Stimulated activated CD4-positive, alpha-beta T cell treated with anti-CD3 and anti-CD28 coated beads, Interleukin-1b, Interleukin-23, amount 100 ng/mL, for 48 hours (primary cell): ENCODE measurements at places on chromosomes 1 and 21.

GRCh38 chr1:35475356-35475755, 81.8 kb downstream of the KIAA0319L start:
- DNase-seq, result no peak

GRCh38 chr1:8018492-8019228, 7.4 kb downstream of the ERRFI1 start:
- DNase-seq, result no peak

GRCh38 chr1:163824490-163824889, 502.7 kb downstream of the NUF2 start:
- no peak for DNase-seq

GRCh38 chr21:44401386-44402160, 48.2 kb downstream of the TRPM2 start:
- DNase-seq, result no peak

- no peak for DNase-seq
Observed at GRCh38 chr1:164320790-164321731, 237.9 kb upstream of the PBX1 start.

DNA sequence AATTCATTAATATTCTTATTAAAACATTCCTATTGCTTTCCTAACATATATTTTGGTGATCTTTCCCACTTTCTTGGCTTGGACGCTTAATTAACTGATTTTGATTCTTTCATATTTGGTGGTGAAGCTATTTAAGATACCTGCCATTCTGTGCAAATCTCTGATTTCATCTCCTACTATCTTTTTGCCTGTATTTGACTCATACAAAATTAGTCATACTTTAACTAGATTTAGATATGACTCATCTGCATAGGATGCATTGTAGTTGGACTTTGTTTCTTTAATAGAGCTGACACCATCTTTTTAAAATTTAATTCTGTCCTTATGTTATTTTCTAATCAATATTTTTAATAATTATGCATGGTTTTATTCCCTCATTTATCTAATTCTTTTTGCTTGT, 93.8 kb upstream of the PLPPR4 start:
- no peak for DNase-seq

GRCh38 chr21:15433091-15433490, 296.7 kb upstream of the USP25 start:
- no peak for DNase-seq

GRCh38 chr1:64098436-64098835, 105.0 kb upstream of the UBE2U start:
- DNase-seq, result no peak

- no peak for DNase-seq
Observed at GRCh38 chr21:28832013-28832714, 160.5 kb downstream of the LTN1 start.

DNA sequence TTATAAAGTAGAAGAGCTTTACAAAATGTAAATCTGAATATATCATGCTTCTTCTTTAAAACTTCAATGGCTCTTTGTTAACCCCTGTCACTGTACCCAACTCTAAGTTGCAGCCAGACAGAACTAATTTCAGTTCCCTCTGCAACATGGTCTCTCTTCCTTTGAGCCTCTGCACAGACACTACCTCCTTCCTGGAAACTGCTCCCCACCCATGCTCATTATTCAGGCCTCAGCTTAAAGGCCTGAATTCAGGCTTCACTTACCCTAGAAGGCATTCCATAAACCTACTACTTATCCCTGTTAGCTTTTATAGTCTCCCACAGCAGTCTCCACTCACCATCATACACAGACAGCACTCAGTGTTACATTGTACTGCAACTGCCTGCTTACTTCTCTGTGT, 2.6 kb upstream of the EEIG2 start:
- DNase-seq, result no peak

- no peak for DNase-seq
Observed at GRCh38 chr1:193221651-193222050, 35.2 kb upstream of the B3GALT2 start.

GRCh38 chr1:87348341-87349019, 19.8 kb downstream of the LMO4 start:
- no peak for DNase-seq

DNA sequence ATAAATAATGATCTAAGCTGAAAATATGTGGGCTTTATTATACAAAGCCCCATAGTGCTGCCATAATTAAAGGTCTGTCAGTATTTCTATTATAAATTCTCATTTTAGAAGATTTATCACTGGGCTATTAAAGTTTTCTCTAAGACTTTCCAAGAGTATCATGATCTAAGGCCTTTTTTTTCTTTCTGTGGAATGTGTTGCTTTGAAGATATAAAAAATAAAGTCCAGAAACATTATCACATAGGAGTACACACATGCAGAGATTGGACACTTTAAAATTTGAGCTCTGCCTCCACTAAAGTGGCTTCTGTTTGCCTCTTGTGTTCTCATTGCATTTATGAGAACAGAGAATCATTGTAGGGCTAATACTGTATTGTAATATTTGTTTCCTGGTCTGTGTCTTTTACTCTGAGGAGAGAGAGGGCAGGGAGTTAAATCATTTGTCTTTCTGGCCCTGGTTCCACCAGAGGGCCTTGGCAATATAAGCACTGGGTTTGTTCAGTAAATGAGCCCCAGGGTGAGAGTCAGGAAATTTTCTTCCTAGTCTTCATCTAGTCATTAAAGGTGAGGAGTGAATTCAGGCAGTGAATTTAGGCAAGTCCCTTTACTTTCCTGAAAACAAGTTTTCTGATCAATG, 70.2 kb downstream of the NFIA start:
- DNase-seq, result no peak

DNA sequence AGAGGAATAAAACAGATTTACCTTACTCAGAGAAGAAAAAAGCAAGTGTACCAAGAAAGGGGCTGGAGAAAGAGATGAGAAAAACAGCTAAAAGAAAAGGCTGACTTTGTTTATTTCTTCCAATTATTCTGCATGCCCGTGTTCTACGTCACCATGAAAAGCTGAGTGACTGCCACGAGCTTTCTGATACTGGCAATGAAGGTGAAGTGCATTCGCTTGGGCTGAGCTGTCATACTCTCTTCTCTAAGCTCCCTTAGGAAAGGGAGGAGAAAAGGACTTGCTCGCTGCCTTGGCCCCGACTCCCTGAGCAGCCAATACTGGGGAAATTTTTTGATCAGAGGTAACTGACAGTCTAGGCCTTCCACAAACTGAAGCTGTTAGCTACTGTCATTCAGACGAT, 105.4 kb downstream of the SMYD2 start:
- DNase-seq, result no peak

DNA sequence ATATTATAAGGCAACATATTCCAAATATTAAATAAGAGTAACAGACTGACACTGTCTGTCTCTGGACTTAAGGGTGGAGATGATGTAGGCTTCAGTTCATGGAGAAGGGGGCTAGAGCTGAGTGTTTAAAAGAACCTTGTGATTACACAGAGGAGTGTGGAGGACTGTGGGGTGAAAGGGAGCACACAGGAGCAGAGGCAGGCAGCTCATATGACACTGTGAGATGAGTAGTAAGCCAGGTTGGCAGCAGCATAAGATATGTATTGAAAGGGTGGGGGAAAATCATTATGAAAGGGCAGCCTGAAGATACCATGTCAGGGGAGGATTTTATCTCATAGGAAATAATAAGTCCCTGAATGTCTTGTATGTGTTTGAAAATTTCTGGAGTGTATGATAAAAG, 104.5 kb downstream of the AK5 start:
- no peak for DNase-seq

DNA sequence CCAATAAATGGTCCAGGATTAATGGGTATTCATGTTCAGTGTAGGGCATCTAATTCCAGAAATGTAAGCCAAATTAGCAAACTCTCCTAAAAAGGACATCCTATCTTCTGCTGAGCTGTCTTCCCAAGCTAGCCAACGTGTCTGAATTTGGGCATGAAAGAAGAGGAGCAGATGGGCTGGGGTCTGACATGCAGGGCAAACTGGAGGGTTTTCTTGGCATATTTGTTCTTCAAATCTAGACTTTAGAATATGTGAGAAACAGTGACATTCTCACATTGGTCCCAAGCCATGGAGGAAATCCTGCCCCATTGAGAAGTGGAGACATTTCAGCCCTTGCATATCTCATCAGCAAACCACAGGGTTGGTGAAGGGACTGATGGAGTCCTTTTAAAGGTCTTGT, 67.2 kb downstream of the LRIG2 start:
- DNase-seq, result no peak

- no peak for DNase-seq
Observed at GRCh38 chr1:17170571-17170970, 34.4 kb upstream of the PADI1 start.

- no peak for DNase-seq
Observed at GRCh38 chr1:101069158-101069557, 43.6 kb upstream of the DPH5 start.
